ENCODE measurements at places on chromosomes 12 and 14.
A peak's percentile ranks its signal among the peaks of the same experiment; 100 is the strongest.

- DNase-seq = no peak
These were observed 34.7 kb upstream of the FZD10 start for GRCh38 chr12:130127532-130127911.

DNA sequence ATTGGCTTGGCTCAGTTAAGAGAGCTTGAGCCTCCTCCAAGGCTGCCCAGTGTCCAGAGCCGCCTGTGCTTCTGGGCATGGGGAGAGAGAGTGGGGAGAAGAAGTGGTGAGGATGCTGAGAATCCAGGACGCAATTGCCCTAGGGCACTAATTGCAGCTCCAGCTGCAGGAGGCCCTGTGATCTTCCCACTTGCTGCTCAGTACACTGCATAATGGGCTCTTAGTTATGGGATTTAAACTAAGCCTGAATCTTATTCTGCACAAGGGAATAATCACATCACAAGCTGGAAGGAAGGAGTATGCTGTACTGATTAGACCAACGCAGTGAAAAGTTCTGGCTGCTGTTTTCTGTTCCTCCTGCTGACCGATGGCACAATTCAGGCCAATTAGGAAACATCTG is 101.0 kb upstream of the PRMT8 start:
- no peak for DNase-seq

- DNase-seq = no peak
These were observed 80.3 kb downstream of the PPM1A start for GRCh38 chr14:60329274-60329673.

- DNase-seq = peak; percentile 83
These were observed 85.3 kb upstream of the FLRT2 start for GRCh38 chr14:85444635-85445034.

DNA sequence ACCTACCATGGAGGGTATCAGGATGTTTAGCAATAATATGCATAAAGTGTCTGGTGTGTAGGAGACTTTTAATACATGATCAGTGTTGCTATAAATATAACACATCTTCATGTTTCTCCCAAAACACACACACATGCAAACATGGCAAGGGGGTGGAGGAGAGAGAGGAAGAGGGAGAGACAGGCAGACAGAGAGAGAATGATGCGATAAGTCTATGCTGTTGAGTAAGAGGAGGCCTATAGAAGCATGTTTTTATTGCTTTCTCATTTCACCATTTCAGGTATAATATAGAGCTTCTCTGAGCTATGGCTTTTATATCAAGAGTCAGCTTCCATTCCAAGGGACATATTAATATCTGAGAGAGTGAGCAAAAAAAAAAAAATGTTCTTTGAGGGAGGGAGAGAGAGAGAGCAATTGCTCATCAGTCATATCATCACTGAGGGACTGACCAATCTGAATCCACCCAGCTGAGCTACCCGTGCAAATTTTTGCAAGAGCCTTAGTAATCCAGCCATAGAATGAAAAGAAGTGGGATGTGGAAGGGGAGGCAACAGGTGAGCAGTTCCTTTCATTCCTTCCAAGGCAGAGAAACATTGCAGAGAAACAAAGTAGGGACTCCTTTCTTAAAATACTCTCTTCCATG is 54.8 kb upstream of the RASSF8 start:
- no peak for DNase-seq

DNA sequence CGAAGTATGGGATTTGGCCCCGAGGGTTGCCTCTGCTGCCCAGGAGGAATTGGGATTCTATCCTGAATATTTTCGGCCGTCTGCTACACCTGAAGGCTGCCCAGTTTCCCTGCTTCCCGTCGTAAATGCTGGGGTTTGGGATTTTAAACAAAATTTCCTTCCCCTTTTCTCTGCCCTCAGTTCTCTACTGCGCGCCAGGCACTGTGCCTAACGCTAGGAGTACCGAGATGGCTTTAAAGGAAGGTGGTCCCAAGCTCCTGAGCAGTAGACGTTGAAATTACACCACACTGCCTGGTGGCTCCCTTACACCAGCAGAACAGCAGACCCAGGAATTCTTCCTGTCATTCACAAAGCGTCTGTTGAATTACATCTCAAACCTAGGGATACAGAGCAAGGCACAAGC is 566 bp upstream of the PRDM4 start:
- no peak for DNase-seq

- DNase-seq = peak; percentile 88
These were observed 1.3 kb upstream of the JDP2 start for GRCh38 chr14:75426332-75427125.

DNA sequence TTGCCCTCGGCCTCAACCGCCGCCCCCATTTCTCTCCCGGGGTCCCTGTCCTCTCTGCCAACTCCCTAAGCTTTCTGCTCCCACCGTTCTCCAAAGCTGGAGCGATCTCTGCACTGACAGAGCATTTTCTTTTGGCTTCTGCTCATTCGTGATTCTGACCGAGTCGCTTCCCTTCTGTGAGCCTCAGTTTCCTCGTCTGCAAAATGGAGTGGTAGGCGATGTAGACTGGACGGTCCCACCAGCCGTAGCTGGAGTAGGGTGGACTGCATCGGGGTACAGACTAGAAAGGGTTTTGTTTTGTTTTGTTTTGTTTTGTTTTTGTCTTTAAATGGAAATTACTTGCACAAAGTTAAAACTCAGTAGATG is 2.4 kb downstream of the VSX2 start:
- no peak for DNase-seq

- DNase-seq = peak; percentile 87
These were observed 23.7 kb downstream of the LGMN start for GRCh38 chr14:92724516-92725340.

- DNase-seq = no peak
These were observed 9.0 kb downstream of the MARS1 start for GRCh38 chr12:57496822-57497221.

- peak; percentile 6 for DNase-seq
These were observed 155.2 kb downstream of the STXBP6 start for GRCh38 chr14:24894583-24895242.

DNA sequence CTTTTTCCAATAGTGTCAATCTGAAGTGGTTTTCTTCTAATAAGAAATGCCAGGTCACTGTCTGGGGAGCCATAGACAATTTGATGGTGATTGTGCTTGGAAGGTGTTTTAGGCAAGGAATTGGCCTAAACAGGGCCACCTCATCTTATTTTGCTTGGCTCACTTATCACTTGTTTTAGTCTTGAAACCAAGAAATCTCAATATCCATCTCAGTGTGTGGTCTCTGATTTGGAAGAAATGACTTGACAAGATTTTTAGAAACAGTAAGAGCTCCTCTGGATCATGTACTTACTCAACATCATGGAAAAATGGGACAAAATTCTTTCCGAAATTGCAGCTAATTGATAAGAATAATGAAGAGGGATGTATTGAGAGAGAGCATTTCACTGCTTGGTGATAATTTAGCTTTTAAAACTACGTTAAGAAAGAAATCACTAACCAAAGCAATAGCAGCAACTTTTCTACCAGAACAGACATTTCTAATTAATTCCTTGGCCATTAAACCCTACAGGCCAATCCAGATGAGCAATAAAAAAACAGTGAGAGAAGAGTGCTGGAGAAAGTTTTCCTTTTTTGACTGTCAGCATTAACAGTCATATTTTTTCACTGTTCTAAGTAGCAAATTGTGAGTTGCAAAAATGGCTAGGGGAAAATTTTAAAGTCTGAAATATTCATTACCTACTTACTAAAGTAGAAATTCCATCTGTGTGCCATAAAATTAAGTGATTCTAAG is 157.3 kb downstream of the AEBP2 start:
- DNase-seq = no peak

DNA sequence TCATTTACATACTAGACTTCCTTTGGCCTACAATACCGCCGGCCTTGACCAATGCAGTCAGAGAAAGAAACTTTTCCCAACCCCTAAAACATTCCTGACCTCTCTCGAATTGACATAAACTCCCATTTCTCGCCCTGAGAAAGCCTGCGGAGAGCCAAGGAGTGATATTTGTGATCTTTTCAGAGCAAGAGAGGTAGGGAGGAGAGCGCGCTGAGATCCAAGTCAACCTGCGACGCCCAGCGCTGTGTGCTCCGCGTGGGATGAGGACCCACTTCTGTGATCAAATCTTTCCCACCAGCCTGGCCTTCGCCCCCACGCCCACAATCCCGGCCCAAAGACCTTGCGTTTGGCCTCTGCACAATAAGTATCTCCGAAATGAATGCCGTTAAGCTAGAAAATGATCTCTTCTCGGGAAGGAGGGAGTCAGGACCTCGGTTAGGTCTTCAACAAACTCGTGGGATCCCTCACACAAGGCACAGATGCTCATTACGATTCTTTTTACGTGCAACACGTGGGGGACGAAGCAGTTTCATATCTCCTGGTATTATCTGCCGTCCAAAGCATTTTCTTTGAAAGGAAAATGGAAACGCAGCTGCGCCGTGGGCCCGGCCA is 6.3 kb upstream of the NPAS3 start:
- no peak for DNase-seq

Measured in MV-4-11 (cell line).